ENCODE measurements at places on chromosomes 11 and 22.

GRCh38 chr11:110431051-110431672, 1.4 kb downstream of the FDX1 start:
- no peak for DNase-seq

DNA sequence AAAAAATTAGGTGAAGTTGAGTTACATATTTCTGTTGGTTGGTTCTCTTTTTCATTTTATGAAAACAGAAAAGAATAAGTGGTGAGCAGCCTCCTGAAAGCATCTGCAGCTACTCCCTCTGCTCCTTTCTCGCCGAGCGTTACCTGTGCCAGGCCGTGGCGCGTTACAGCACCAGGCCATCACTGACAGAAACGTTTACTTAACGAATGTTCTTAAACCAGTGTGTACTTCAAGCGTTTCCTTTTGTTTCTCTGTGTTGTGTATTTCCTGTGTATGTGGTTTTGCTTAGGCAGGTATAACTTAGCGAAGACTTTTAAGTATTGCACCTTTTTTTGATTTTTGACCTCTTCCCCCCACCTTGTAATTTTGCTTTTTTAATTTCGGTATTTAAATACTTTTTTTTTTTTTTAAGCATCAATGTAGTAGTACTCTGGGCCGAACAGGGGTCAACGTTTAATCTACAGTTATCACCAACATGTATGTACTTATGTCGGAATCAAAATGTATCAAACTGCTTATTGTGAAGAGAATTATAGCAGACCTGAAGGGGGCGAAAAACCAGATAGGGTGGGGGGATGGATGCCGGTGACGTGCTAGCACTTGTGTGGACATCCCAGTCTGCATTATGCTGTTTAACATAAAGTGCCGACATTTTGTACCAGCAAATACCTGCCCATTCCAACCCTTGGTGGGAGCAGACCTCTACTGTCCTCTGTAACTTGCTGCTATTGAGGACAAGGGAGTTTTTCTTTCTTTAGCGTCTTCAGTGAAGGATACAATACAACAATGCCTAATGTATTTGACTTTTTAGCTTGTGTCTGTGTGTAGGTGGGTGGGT, 21.6 kb upstream of the ADSL start:
- no peak for DNase-seq

DNA sequence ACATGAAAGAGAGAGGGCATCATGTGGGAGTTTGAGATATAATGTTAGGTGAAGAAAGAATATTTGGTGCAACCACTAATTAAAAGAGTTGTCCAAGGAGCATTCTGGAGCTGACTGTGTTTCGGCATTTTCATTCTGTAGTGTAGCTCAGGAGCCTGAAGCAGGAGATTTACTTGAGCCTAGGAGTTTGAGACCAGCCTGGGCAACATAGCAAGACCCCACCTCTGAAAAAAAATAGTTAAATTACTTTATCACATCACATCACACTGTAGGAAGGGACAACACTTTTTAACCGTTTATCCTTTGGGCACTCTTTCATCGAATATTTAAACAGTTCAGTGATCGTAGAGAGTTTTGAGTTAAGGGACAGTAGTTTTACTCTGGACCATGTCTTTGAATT, 50.3 kb upstream of the SLC25A18 start:
- DNase-seq, result no peak

DNA sequence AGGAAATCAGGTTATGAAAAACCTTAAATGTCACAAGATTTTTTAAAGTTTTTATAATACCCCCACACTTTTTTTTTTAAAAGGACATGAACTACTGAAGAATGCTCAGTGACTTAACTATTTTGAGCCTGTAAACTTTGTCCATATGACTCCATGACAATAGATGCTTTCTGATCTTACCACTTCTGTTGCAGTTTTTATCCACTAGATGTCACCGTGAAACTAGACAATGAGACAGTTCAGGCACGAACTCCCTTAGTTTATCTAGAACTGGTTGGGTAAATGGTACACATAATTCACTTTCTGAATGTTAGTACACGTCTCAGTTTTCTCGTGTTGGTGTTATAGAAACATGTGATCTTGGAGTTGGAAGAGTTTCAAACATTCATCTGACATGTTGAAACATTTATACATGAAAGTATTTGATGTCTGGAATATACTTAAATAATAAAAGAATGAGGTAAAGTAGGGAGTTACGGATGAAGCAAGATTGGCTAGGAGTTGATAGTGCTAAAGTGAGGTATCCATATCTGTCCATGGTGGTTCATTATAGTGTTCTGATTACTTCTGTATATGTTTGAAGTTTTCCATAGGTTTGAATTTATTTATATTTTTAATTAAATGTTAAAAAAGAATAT, 8.1 kb downstream of the CCDC15 start:
- no peak for DNase-seq

DNA sequence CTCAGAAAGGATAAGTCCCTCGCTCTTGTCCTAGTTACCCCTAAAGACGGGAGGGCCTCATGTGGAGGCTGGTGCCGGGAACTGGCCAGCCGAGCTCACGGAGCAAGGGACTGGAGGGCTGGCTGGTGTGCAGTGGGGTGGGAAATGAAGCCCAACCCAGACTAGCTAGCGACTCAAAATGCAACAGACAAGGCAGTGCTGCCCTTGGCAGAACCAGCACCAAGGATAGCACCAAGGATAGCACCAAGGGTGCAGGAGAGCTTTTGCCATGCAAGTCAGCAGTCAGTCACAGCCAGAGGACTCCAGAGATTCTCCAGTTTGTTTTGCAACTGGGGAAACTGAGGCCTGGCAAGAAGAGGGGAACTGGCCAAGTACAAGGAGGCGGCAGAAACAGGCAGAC, 6.5 kb upstream of the BATF2 start:
- no peak for DNase-seq

- no peak for DNase-seq
These were observed 23.8 kb downstream of the PARVB start for GRCh38 chr22:44047891-44048301.

GRCh38 chr22:37219533-37219932, 7.3 kb upstream of the SSTR3 start:
- no peak for DNase-seq

- DNase-seq, result no peak
These were observed 2.3 kb downstream of the MTFP1 start for GRCh38 chr22:30427871-30428270.

GRCh38 chr11:14070896-14071295, 108.4 kb downstream of the SPON1 start:
- no peak for DNase-seq
